ENCODE measurements at places on chromosomes 2 and 18. TPM values are rescaled to one million over a fixed set of nuclear protein-coding genes. Genes with fewer than 3 reads are reported as not detected.

The KANSL1L gene
- total RNA-seq: 77.2 TPM

The ACADL gene
- 132 TPM for total RNA-seq

The CLK1 gene
- 194 TPM for total RNA-seq

The SKOR2 gene
- not detected for total RNA-seq

The POTEI gene
- total RNA-seq: not detected

The CXCR4 gene
- 42.2 TPM for total RNA-seq

The ORC4 gene
- total RNA-seq: 12.2 TPM

The IL1A gene
- total RNA-seq: not detected

The AGXT gene
- total RNA-seq: not detected

The CERKL gene
- not detected for total RNA-seq

The IL1F10 gene
- not detected for total RNA-seq

The NDC80 gene
- 1.6 TPM for total RNA-seq

The KRTCAP3 gene
- 0.68 TPM for total RNA-seq

The TRIM54 gene
- total RNA-seq: 2.5 TPM

The VWA3B gene
- not detected for total RNA-seq

The MDH1B gene
- total RNA-seq: 1.4 TPM
